IMR-90 (cell line): ENCODE measurements at places on chromosomes 6 and 20.

DNA sequence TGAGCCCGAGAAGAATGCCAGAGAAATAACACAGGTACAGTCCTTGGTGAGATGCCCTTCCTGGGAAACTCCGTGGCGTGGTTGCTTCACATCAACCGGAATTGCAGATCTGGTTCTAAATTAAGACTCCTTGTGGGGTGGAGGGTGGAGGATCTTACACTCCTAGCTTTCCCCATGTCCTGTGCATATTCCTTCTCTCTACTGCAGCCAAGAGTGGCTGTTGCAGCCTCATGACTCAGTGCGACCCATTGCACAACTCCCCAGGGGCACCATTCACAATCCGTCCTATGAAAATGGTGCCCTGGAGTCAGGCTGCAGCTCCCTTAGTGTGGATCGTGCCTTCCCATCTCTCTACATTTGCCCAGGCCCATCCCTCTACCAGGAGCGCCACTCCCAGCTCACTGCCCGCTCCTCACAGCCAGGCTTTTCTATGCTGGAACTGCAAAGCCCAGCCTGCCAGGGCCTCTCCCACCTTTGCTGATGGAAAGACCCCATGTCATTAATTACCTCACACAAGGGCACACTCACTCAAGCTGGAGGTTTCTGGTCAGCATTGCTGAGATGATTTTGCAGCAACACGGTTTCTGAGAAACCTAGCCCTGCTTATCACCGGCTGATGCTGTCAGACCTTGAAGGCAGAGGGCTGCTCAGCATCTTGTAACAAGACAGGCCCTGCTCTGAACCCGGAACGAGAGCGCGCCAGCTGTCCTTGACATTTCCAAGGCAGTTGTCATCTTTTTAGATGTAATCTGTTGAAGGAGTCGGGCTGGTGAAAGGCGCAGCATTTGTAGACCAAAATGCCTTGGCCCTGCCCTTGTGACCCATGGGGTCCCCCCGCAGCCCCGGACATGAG, 39.7 kb downstream of the SIRPA start:
- DNase-seq = peak; percentile 78

DNA sequence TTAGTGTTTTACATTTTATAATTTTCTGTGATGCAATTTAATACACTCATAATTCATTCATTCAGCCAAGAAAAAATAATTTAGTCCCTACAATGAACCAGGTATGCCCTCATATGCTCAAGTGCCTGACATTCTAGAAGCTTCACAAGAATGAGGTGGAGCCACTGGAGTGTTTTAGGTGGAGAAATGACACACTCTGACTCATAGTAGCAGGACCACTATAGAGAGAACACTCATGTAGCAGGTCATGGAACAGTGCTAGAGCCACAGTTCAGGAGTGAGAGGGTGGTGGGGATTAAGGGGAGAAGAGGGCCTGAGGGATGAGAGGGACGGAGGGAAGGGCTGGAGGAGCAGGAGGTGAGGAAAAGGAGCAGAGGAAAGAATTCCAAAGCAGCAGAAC, 1.4 kb upstream of the HLA-G start:
- DNase-seq = no peak

DNA sequence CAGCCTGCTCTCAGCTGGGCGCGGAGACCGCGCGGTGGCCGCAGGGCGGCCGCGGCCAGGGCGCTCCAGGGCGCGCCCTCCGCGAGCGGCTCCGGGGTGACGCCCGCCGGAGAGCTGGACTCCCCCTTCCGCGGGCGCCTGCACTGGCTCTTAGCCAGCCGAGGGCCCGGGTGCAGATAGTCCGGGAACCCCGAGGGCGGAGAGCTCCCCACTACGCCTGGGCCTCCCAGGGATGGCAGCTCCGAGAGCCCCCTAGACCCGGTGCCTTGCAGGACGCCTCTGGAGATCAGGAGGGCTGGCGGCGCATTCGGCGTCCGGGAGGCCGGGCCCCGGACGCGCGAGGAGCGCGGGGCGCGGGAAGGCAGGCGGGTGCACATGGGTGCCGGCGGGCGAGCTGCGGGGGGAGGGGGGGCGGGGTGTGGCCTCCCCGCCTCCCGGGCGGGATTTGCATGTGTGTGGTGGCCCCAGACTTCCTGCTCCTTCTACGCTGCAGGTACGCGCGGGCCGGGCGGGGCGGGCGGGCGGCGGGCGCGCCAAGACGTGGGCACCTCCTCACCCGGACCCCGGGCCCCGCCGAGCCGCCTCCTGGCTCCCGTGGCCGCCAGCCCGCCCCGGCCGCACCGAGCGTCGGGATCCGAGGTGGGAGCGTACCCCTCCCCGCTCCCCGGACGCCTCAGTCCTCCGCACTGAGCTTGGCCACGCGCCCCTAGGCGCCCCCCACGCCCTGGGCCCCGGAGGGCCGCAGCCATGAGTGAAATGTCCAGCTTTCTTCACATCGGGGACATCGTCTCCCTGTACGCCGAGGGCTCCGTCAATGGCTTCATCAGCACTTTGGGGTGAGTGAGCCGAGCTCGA, at the start of gene ITPR3:
TSS of gene ITPR3 (plus strand) at position 467 of the 855 bp plus-strand sequence. CDS start at position 748, 281 bp downstream.
- DNase-seq = no peak

DNA sequence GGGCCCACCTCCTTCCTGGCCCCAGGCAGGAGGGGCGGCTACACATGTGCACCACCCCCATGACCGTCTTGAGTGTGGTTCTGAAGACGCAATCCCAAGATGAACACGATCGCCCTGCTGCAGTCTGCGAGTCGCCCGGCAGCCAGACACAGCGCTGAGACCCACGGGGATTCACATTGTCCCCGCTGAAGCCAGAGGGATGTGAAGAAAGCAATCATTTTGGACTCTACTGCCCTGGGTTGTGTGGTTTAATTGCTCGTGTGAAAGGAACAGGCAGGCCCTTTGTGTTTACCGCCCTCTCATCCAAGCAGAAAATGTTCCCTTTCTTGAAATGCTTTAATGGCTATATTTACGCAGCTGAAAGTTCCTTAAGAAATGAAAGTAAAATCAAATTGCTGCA, 279.5 kb downstream of the TAF4 start:
- no peak for DNase-seq

DNA sequence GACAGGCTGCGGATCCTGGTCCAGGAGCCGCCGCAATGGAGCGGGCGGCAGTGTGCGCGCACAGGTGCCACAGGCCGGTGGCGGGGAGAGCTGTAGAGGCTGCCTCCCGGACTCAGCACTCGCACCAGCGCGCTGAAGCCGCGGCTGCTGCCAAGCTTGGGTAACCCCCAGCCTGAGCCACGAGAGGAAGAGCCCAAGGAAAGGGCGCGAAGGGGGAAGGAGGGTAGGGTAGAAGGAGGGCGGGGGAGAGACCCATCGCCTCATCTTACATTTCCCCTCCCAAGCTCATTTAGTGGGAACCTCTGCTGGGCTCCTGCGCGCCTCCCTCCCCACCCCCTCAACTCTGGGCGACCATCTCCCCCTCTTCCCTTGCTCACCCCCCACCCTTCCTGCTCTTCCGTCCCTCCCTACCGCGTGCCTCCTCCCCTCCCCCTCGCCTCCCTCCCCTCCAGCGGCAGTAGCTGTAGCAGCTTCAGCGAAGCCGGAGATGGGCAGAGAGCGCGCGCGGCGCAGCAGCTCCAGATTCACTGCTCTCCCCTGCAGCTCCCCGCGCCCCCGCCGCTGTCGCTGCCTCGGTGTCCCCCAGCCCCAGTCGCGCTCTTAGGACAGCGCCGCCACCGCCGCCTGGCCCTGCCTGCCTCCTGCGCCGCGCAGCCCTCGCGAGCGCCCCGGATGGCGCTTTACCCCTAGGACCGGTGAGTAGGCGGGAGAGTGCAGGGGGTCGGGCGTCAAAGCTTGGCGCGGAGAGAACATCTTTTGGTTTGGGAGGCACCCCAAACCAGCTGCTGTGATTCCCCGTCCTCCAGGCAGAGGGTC, at the start of gene FUT9:
TSS of gene FUT9 (plus strand) at position 457 of the 816 bp plus-strand sequence. CDS start 187,182 bp downstream, outside the sequence.
- no peak for DNase-seq

- no peak for DNase-seq
Observed at GRCh38 chr6:157927011-157927410, 54.7 kb upstream of the SYNJ2 start.

DNA sequence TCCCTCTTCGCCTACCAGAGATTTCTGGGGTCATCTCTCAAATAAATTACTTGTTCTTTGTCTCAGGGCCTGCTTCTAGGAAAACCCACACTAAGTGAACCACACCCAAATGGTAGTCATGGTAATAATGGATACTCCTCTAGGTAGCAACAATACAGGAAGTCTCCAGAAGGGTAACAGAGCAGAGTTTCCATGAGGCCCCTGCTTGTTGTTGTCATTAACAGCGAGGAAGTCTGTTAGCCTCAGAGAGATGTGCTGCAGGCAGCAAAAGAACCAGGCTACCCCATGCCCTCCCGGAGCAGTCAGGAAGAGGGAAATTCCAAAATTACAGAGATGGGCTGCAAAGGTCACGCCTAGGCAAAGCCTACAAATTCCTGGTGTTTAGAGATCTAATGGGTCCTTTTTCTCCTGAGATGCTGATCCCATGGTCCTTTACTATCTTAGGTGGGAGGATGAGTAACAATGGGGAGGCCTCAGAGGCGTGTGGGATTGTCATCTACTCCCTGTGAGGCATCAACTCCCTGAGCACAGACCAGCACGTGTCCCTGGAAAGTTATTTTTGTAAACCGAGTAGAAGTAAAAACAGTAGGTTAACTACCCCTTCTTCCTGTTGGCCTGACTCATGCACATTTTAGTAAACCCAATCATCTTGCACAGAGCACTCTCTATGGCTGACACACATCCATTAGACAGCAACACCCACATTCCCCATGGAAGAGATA, 10.1 kb downstream of the ISM1 start:
- DNase-seq = peak; percentile 28

DNA sequence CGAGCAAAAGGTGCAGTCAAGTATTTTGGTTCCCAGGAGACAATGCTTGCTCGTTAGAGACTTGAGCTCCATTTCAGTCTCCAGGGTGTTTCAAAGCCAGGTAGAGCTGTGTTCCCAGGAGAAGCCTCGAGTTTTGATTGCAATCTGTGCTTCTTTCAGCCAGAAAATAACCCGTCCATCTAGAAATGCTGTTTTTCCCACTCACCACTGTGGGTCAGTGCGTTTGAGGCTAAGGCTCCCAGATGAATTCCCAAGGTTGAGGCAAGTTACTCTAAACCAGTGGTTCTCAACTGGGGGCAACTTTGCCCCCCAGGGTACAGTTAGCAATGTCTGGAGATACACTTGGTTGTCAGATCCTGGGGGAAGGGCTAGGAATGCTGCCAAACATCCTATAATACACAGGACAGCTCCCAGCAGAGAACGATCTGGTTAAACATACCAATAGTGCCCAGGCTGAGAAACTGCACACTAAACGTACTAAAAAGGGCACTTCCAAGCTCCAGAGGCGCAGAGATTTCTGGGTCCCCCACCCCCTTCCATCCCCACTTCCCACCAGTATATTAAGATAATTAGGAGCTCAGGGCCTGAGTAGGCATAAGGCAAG, 13.8 kb downstream of the BMP7 start:
- DNase-seq = no peak

- no peak for DNase-seq
Observed at GRCh38 chr20:23143986-23144690, 58.0 kb upstream of the CD93 start.

GRCh38 chr6:40444312-40444711, 142.9 kb downstream of the LRFN2 start:
- DNase-seq = no peak

GRCh38 chr6:10901770-10902169, 14.9 kb downstream of the SYCP2L start:
- DNase-seq = no peak

GRCh38 chr6:106574741-106575458, 54.4 kb downstream of the RTN4IP1 start:
- DNase-seq = peak; percentile 70

DNA sequence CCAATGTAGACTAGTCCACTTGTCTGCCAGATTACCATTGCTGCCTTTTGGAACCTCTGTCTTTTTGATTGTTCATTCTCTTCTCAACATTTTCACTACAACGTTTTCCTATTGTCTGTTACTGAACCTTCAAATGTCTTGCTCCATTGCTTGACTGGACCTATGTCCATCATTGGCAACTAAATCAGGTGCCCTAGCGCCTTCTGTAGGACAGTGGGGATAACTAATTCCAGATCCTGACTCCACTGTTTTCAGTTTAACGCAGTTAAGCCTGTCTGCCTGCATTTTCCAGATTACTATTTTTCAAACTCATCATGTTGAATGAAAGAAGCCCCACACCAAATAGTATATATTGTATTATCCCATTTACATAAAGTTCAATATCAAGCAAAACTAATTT, 433.6 kb downstream of the RNF144B start:
- DNase-seq = no peak

DNA sequence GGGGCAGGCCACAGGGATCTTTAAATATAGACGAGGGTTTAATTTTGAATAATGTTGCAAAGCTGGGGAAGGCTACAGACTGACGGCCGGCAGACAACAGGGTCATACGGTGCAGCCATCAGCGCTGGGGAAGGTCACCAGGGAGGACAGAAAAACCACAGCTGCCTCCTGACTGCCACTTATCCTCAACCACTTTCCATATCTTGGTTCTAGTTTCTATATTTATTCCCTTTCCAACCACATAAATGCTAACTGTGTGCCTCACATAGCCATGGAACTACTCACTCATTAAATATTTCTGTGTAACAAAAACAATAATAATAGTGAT, 85.7 kb upstream of the AGPAT4 start:
- DNase-seq = no peak

GRCh38 chr6:140915551-140915950, 1217.2 kb upstream of the GJE1 start:
- DNase-seq = no peak

- no peak for DNase-seq
Observed at GRCh38 chr6:138498629-138499302, 528 bp downstream of the NHSL1 start.

- no peak for DNase-seq
Observed at GRCh38 chr6:131054392-131055250, 8.4 kb downstream of the EPB41L2 start.

DNA sequence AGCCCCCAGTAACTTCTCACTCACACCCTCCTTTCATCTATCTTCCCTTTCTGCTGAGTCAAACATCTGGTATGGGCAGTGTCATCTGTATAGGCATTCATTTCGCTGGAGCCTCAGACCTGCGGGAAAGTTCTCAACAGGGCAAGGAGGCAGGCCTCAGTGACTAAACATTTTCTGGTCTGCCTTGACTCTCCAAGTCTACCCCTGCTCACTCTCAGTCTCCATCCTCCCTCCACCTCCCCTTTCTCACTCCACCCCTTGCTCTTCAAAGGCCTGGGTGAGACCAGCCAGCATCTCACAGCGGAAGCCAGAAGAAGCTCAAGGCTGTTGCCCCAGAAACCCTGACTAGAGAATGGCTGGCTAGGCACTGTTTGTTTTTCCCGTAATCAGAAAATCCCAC, 105.0 kb upstream of the BEND6 start:
- peak; percentile 81 for DNase-seq

DNA sequence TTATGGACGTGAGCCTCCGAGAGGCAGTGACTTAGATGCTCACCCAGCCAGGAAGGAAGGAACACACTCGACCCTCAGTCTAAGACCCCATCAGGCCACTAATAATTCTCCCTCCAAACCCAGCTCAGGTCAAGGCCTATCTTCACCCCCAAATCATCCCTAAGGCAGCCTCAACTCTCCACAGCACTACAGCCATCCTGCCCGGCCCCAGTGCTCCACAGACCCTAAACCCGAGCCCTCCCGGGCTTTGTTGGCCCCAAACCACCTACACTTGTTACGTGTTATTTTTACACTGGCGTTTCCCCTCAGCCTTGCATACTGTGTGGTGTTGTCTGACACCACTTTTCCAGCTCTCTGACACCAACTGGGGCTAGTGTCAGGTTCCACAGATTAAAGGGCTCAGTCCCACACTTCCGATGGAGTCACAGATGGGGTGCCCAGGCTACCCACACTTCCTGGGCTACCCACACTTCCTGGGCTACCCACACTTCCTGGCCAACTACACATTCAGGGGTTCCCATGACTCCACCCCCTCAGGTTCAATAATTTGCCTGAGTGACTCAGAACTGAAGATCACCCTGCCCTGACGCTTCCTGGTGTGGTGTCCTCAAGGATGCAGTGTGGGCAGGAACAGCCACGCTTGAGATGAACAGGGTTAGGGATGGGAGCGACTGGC, 25.3 kb downstream of the RBCK1 start:
- no peak for DNase-seq
